Activated CD4-positive, alpha-beta T cell treated with anti-CD3 and anti-CD28 coated beads for 36 hours (primary cell): ENCODE measurements at places on chromosomes 11 and 22. TPM values are rescaled to one million over a fixed set of nuclear protein-coding genes. Genes with fewer than 3 reads are reported as not detected.

The SEPTIN3 gene
- total RNA-seq = 1.8 TPM

DNA sequence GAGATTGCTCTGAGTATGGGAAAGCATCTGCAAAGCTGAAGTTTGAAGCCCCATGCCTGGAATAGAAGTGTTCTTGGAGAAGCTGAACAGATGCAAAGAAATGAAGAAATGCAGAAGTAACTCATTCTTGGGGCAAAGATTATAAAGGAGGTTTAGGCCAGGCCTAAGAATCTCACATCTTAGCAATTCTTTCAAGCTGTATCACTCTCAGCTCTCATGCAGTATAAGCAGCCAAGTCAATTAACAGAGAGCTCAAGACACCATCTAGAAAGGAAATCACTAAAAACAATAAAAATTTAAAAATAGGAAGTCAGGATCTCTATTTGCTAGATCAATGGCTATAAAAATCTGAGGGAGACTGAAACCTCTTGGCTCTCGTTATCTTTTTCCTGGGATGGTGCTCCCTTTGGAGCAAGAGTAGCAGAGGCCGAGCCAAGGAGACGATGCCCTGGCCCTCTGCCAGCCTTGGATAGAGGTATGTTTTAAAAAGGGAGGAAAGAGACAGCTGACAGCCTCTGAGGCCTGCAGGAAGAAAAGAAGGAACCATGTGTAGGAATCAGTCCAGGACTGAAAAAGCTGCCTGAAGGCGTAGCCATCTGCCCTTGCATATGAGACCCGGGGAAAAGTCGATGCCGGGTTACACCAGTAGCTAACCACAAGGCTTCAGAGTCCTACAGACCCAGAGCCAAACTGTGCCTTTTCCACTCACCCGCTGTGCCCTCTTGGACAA lies 229.8 kb downstream of the BLID start:
- DNase-seq = no peak

The CCDC83 gene
- total RNA-seq = not detected

The JAM3 gene
- 15.3 TPM for total RNA-seq

The C11orf97 gene
- not detected for total RNA-seq

DNA sequence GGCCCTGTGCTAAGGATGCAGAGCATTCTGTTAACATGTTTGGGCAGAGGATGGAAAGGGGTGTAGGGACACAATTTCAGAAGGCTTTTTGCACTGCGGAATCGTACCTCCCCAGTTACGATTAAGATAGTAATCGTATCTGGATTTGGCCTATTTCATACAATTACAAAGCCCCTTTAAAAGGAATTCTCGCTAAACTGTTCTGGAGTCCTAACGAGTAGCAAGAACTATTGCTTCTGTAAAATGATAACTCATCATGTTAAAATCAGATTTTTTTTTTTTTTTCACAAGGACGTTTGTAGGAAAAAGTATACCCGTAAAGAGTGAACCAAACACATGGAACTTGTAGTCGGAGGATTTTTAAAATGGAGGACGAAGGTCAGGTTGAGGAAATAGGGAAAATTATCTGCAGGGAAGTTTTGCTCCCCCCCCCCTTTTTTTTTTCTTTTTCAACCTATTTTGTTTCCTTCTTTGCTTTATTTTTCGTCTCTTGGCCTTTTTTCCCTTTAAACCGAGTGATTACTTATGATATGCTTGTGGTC lies 934 bp downstream of the HSD17B12 start:
- no peak for DNase-seq

The ZNF214 gene
- not detected for total RNA-seq

DNA sequence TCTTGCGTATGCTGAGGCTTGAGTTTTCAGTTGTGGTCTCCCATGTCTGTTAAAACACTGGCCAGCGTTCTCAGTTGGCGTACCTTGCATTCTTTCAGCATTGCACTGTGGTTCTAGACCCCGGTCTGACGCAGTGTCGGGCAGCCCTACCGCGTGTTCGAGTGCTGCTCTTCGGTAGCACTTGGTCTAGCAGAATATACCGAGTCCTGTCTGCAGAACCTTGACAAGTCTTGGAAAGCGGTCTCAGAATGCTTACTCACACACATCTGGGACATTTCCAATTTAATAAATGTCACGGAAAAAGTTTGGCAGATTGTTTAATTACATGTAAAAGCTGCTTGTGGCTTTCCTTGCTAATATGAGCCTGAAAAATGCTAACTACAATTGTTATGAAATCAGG lies 32.6 kb downstream of the PPFIA1 start:
- DNase-seq = no peak

GRCh38 chr11:3369366-3369765 lies 9.6 kb downstream of the ZNF195 start:
- no peak for DNase-seq

GRCh38 chr22:31120642-31121041 lies 2.1 kb upstream of the INPP5J start:
- DNase-seq = no peak
